IMR-90 (cell line): ENCODE measurements at places on chromosomes 2 and 18. TPM values are rescaled to one million over a fixed set of nuclear protein-coding genes. Genes with fewer than 3 reads are reported as not detected.

- no peaks in the 10 kb centered on the region for H3K36me3 ChIP-seq
- H3K4me3 ChIP-seq = no peak overlapping the region
- no peaks in the 10 kb centered on the region for H3K4me1 ChIP-seq
- H3K27me3 ChIP-seq = no peaks in the 10 kb centered on the region
- DNase-seq = no peak
- H3K27ac ChIP-seq = no peak overlapping the region
These were observed 550.6 kb downstream of the DSC3 start for GRCh38 chr18:30491815-30492551.

The RGPD8 gene
- total RNA-seq = 4.1 and 4.2 TPM in 2 replicates

DNA sequence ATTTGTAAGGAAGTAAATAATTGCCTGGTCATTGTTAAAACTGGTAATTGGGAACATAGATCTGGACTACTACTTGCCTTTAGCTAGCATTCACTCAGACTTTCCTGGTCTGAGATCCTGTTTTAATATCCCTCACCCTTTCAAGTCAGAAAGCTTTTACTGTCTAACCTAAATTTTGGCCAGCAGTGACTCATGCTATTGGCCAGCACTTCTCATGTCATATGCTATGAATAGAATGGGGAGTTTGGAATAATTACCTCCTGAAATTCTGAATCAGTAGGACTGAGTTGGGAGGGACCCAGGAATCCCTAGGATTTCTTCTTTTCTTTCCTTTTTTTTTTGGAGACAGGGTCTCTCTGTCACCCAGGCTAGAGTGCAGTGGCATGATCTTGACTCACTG is 19.3 kb downstream of the STK36 start:
- no peak overlapping the region for H3K4me3 ChIP-seq
- H3K36me3 ChIP-seq = peaks cover 34% of the 10 kb centered on the region
- no peak overlapping the region for H3K27ac ChIP-seq

- peaks cover 72% of the 10 kb centered on the region for H3K36me3 ChIP-seq
- H3K27ac ChIP-seq = no peak overlapping the region
- no peak overlapping the region for H3K4me3 ChIP-seq
These were observed 242.8 kb downstream of the GLI2 start for GRCh38 chr2:120978359-120979050.

The KIF1A gene
- total RNA-seq = under 0.01 TPM in 1 of 2 replicates, not detected in the other

GRCh38 chr18:12306752-12307700 is 1.0 kb upstream of the TUBB6 start:
- peak; percentile 76 for DNase-seq
- no peaks in the 10 kb centered on the region for H3K27me3 ChIP-seq
- peak overlapping the region; percentile 84 for H3K27ac ChIP-seq
- H3K4me1 ChIP-seq = peaks cover 16% of the 10 kb centered on the region
- peaks cover 19% of the 10 kb centered on the region for H3K36me3 ChIP-seq

DNA sequence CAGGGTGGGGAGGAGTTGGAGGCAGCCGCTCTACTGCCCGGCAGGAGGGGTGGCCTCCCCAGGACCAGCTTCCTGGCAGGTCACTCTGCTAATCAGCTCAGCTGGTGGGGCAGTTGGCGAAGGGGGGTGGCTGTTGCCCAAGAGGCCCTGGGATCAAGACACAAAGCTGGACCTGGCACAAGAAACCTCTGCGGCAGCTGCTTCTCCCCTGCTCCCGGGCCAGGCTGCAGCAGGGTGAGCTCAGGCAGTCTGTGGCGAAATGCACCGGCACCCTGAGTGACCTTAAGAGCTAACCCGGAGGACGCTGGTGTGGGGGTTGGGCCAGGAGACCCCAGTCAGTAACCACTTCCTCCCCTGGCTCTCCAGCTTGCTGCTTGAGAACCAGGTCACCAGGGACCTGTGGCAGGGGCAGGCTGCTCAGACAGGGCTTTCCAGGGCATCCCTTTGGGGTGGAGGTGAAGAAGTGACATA is 31.1 kb downstream of the TOGARAM2 start:
- H3K4me1 ChIP-seq = peaks cover 18% of the 10 kb centered on the region
- peaks cover 4% of the 10 kb centered on the region; the same call in 1 of the 2 replicates for H3K27me3 ChIP-seq
- H3K4me3 ChIP-seq = no peak overlapping the region
- H3K27ac ChIP-seq = no peak overlapping the region
- H3K36me3 ChIP-seq = no peaks in the 10 kb centered on the region

- no peaks in the 10 kb centered on the region for H3K27me3 ChIP-seq
- no peaks in the 10 kb centered on the region for H3K36me3 ChIP-seq
- DNase-seq = no peak
- peaks cover 5% of the 10 kb centered on the region for H3K4me1 ChIP-seq
- no peak overlapping the region for H3K4me3 ChIP-seq
- H3K27ac ChIP-seq = no peak overlapping the region
These were observed 94.6 kb downstream of the LCLAT1 start for GRCh38 chr2:30541680-30542079.

DNA sequence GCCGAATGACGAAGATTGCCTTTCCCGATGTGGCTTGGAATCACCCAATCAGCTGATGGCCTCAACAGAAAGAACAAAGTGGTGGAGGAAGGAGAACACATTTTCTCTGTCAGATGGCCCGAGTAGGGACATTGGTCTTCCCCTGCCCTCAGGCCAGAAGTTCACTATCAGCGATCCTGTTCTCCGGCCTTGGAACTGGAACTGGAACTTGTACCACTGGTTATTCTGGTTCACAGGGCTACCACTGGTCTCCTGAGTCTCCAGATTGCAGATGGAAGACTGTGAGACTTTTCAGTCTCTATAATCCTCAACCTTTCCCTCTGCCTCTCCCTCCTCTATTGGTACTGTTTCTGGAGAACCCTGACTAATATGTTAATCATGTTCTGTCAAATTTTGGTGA is 180.4 kb downstream of the ANKRD30B start:
- no peak overlapping the region for H3K27ac ChIP-seq
- H3K4me3 ChIP-seq = no peak overlapping the region
- no peaks in the 10 kb centered on the region for H3K27me3 ChIP-seq
- no peaks in the 10 kb centered on the region for H3K36me3 ChIP-seq
- no peaks in the 10 kb centered on the region for H3K4me1 ChIP-seq
